ENCODE measurements at places on chromosomes 11 and 22.

GRCh38 chr11:134025082-134025429 lies 43.8 kb upstream of the JAM3 start:
- DNase-seq: no peak

DNA sequence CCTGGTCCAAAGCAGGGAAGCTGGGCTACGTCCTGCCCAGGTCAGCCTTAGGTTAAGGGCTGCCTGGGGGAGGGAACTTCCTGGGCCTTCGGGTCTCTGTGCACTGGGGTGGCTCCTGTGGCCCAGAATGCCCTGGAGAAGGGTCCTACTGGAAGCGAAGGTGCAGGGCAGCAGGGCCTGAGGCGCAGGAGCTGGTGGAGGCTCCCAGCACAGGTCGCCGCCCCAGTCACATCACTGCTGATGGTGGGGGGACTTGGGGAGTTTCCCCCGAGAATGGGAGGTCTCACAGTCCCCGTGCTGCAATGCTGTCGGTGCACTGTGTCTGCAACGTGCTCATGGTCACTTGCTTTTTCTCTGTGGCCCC lies 815 bp upstream of the SMIM38 start:
- DNase-seq: no peak

- DNase-seq: no peak
These were observed 4.4 kb downstream of the RBX1 start for GRCh38 chr22:40955571-40955970.

DNA sequence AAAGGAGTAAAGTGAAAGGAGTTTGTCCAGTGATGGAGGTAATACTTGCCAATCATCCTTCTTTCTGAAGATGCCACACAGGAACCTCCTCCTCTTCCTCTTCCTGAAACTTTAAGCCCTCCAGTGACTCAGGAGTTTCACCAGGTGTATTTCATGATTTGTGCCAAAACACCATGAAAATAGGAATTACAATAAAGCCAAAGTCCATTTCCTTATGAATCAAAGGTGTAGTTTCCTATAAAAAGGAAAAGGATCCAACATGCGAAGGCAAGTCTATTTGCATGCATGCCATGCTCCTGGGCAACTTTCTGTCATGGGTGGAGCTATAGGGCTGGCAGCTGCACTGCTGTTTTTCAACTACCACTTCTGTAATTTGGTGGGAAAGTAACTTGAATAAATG lies 9.8 kb upstream of the POU2AF1 start:
- no peak for DNase-seq

DNA sequence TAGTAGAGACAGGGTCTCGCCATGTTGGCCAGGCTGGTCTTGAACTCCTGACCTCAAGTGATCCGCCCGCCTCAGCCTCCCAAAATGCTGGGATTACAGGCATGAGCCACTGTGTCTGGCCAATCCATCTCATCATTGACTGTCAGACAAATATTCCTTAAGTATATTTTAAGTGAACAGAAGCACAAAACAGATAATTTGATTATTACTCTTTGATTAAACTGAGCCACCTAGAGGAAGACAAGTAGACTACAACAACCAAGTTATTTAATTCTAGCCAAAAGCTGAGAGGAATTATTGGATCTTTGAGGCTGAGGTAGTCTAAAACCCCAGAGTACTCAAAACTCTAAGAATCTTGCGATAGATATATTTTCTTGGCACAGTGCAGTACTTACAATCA lies 1.2 kb downstream of the ACRV1 start:
- no peak for DNase-seq

DNA sequence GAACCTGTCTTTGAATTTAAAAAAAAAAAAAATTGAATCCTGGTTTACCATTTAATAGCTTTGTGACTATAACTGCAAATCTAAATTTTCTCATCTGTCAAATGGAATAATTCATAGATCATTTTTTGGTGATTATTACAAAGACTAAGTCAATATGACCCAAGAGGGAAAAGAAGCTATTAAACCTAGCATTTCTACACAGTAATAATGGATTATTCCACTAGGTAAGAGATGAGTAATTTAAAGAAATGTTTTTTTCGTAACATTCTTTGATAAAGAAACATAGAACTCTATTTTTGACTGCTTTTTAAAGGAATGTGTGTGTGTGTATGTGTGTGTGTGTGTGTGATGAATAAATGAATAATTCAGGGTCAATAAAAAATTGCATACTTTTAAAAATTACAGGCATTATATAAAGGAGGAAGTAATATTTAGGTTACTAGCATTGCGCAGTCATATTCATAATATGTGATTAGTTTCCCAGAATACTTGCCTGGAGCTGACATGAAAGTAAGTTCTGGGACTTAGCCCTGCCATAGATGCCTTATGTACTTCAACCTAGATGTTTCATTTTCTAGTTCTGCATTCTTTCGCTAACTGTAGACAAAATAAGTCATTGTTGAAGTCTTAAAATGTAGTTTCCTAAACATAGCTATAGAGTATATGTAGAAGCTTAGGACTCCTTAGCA lies 72.9 kb downstream of the TMEM135 start:
- no peak for DNase-seq

DNA sequence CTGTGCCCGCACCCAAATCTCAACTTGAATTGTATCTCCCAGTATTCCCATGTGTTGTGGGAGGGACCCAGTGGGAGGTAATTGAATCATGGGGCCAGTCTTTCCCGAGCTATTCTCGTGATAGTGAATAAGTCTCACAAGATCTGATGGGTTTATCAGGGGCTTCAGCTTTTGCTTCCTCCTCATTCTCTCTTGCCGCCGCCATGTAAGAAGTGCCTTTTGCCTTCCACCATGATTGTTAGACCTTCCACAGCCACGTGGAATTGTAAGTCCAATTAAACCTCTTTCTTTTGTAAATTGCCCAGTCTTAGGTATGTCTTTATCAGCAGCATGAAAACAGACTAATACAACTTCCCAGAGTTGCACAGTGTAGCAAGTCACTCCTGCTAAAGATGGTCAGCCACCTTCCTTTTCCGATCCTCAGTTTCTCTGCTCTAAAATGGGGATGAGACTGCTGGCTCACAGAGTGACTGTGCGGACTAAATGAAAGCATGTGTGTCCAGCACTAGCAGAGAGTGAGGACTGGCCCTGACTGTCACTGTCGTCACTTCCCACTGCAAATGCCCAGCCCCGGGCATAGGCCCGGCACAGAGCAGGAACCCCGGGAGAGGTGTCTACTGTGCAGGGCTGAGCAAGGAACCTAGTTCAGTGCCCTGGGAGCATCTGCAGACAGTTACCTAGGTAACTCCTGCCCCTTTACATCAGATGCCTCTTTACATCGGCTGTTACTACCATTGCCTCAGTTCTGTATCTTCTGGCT lies 9.5 kb downstream of the TSKU start:
- DNase-seq: no peak

GRCh38 chr11:131800452-131800851 lies 430.0 kb downstream of the NTM start:
- DNase-seq: no peak

DNA sequence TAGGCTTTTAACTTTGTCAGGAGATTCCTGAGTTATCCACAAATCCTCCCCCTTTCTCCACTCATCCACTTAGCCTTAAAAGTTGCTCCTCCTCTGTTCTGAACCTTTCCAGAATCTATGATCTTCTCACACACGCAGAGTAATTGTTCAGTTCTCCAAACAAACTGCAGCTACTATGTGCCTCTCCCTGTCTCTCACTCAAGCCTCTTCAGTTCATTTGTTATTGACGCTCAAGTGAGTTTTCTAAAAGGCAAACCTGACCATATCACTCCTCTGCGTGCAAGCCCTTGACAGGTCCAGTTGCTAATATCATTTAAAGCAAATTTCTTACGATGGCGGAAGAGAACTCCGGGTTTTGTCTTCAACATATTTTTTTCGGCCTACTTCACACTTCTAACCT lies 1169.7 kb upstream of the TENM4 start:
- no peak for DNase-seq

DNA sequence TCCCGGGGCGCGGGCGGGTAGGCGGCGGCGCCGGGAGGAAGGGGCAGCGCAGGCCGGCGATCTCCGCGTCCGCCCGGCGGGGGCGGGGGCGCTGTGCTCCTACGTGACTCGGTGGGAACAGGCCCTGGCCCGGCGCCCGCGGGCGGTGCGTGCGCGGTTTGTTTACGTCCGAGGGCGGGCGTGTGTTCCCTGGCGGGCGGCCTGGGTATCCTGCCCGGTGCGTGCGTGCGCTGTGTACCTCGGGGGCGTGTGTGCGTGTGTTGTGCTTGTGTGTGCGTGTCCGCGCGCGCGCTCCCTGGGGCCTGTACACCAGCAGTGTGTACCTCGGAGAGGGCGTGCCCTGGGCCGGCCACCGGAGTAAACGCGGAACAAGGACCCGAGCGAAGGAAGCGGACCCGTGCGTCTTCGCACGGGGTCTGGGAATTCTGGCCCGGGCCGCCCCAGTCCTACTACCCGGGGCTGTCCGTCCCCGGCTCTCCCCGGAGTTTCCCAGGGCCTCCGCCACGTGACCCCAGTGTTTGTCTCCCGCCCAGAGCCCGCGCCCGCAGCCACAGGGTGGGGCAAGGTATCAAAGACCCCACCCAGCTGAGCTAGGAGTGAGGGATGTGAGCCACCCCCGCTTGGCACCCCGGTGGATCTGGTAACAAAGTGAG lies 769 bp downstream of the MAFF start:
- peak; percentile 68 for DNase-seq

DNA sequence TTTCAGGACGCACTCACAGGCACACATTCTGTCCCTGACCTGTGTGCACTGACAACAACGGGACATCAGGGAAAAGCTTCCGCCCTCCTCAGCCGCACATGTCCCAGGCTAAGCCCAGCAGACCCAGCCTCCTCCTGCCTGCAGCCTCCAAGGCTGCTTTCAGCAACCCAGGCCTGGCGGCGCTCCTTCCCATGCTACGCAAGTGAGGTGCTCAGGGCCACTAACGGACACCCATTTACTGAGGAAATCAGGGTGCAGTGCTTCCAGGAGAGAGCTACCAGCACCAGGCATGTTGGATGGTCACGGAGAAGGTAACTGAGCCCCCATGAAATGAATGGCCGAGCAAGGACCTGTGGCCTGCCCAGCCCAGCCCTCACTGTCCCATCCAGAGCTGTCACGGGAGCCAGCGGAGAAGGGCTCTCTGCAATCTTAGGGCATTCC lies 6.9 kb downstream of the MOB2 start:
- DNase-seq: no peak

DNA sequence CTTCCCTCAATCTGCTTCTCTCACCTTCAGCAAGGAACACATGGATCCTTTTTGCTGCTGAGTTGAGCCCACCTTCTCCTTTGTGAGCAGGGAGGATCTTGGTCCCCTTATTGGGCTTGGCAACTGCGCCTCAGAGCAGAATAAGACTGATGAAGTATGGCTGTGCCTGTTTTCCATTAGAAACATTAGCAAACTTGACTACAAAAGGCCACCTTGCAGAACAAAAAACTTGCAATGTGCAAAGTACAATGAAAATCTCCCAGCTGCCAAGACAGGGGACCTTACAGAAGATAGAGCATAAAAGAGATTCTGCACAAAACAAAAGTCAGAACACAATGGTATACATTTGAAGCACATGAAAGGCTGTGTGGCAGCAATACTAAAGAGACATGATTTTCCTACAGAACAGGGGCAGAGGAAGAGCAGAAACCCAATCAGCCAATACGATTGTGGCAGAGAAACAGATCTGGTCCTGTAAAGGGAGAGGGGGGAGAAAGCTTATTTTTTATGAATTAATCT lies 173.5 kb upstream of the SNX19 start:
- no peak for DNase-seq

DNA sequence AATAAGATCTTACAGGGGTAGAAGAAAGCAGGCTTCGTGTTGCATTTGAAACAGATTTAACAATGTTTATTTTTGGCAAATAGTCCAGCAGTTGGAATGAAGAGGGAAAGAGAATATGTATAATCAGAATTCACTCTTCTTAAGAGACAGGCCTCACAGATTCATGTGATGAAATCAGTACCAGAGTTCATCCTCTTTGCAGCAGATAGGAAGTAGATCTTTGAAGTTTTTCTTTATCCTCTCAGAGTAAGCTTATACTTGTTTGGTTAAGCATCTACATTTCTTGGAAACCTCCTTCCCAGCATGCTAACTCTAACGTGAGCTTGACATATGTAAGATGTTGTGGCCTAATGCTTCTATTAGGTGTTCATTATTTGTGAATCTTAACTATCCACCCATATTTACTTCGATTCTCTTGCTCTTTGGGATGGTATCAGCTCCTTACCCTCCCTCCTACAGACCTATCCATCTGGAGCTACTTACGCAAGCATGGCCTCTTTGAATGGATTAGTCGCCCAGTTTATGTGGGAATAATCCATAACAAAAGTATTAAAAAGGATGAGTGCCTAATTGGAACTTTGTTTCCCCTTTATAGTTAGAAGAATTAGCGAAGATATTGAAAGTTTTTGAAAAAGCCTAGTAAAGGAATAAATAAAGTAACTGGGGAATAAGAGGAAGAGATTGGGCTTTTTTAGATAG lies 80.1 kb downstream of the PRMT3 start:
- no peak for DNase-seq

- DNase-seq: no peak
These were observed 12.5 kb upstream of the PDE2A start for GRCh38 chr11:72686639-72687220.

GRCh38 chr22:23786752-23787599 lies at the start of gene SMARCB1:
Gene SMARCB1 (plus strand): TSS chr22:23786966. CDS start chr22:23787170, 204 bp downstream.
- peak; percentile 96 for DNase-seq

DNA sequence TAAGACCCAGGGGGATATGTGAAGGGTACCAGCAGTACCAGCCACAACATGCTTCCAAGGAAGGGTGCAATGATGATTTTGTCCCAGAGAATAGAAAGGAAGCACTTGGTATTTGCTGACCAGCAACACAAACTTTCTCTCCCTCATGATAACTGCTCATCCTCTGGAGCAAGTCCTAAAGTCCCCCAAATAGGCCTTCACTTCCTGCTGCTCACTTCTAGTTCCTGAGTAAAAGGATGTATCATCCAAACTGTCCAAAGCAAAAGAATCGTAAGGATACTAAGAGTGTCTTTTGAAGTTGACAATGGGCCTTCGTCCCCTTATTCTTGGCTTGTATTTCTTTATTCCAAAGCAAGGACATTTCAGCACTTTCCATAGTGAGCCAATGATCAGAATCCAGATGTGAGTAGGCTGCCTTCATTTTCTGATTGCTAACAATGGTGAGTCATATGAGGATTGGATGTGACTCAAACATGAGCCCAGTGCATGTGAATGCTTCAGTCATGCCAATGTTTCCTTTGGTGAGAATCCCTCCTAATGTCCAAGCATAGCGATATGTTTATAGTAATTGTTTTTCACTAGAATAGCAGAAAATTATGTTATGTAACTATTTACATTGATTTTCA lies 243.4 kb upstream of the POU2AF2 start:
- no peak for DNase-seq
